Glutamatergic neuron (in vitro differentiated cells): ENCODE measurements at places on chromosomes 12 and 14. TPM values are rescaled to one million over a fixed set of nuclear protein-coding genes. Genes with fewer than 3 reads are reported as not detected.

- no peak for DNase-seq
Measured at GRCh38 chr14:105517096-105517495, 9.3 kb upstream of the TMEM121 start.

GRCh38 chr12:62290846-62291245, 30.6 kb downstream of the USP15 start:
- no peak for DNase-seq

DNA sequence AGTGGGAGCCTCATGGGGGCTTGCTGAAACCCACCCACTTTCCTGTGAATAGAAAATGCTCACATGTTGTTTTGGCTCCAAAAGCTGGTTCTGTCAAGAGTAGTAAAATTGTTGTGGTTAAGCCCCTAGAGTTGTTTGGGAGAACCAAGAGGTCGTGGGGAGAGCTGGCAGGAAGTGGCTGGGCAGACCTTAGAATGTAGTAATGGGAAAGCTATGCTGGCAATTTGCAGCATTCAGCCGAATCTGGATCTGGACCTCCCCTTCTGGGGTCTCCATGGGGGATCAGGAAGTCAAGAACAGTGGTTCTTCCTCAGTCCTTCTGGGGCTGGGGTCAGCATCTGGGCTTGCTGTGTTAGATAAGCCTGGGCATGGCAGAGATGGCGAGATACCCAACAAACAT, 150.6 kb upstream of the TBX3 start:
- no peak for DNase-seq

- no peak for DNase-seq
Measured at GRCh38 chr14:70696026-70696425, 54.3 kb downstream of the TTC9 start.

Gene KRT75
- total RNA-seq = not detected

DNA sequence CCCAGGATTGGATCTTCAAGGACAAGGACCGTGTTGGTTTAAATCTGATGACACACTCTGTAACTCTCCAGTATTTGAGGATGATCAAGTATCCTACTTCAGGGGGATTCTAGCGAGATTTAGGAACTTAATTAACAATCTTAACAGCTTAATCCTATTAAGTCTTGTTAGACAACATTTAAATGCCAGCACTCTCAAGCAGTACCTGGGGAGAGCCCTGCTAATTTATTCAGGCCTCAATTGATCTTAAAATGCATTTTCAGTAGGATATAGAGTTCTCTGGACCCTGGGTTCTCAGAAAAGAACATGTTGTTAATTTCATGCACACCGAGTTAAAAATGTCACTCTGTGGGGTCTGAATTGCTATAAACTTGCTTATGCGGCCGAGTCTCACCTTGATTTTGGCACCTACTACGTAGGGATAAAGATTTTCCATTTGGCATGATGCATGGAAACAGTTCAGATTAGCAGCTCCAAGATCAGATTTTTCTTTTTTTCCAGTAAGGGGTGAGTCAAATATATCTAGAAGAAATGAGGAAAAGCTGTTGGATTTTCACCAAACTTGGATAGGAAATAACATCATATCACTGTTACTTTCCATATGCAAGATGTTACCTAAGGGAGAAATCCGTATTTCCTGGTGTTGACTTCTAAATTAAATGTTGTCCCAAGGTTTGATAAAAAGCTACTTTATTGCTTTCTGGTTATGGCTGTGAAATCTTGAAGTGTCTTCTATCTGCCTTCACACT, 76.1 kb downstream of the SLC24A4 start:
- no peak for DNase-seq

Gene KRT71
- not detected for total RNA-seq

DNA sequence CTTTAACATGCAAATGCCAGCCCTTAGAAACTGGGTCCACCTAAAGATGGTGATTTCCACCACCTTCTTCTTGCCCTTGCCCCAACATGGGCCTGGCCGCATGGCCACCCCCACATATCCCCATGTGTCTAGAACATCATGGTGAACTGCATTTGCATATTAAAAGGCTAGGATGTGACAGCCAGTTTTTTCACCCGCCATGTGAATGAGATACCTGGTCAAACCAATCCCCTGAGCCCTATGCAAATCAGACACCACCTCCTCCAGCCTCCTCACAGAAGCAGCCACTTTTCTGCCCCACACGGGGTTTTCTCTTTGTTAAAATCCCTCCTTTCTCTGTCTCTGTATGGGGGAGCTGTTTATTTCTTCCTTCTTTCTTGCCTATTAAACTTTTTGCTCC, 1322.5 kb downstream of the FSCB start:
- DNase-seq = no peak

Gene OTX2
- total RNA-seq = 18.8 TPM

Gene RNF212B
- not detected for total RNA-seq

DNA sequence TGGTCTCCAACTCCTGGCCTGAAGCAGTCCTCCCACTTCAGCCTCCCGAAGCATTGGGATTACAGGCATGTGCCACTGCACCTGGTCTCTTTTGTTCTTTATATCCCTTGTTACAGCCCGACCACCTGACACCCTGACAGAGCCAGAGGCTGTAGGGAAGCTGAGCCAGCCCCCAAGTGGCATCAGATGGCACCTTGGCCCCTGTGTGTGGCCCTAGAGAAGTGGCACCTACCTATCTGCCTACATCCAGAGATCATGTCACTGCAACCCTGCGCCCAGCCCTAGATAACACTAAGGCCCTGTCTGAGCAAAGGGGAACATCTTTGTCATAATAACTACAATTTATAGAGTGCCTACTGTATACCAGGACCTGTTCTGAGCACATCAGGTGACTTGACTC, 235.0 kb downstream of the AACS start:
- no peak for DNase-seq

DNA sequence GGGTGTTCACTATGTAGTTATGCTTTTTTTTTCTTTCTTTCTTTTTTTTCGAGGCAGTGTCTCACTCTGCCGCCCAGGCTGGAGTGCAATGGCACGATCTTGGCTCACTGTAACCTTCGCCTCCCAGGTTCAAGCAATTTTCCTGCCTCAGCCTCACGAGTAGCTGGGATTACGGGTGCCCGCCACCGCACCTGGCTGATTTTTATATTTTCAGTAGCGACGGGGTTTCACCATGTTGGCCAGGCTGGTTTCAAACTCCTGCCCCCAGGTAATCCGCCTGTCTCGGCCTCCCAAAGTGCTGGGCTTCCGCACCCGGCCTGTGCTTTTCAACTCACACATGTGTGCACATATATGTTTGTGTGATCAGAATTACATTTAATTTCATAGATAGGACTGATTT, 38.9 kb upstream of the AMN start:
- DNase-seq = no peak

DNA sequence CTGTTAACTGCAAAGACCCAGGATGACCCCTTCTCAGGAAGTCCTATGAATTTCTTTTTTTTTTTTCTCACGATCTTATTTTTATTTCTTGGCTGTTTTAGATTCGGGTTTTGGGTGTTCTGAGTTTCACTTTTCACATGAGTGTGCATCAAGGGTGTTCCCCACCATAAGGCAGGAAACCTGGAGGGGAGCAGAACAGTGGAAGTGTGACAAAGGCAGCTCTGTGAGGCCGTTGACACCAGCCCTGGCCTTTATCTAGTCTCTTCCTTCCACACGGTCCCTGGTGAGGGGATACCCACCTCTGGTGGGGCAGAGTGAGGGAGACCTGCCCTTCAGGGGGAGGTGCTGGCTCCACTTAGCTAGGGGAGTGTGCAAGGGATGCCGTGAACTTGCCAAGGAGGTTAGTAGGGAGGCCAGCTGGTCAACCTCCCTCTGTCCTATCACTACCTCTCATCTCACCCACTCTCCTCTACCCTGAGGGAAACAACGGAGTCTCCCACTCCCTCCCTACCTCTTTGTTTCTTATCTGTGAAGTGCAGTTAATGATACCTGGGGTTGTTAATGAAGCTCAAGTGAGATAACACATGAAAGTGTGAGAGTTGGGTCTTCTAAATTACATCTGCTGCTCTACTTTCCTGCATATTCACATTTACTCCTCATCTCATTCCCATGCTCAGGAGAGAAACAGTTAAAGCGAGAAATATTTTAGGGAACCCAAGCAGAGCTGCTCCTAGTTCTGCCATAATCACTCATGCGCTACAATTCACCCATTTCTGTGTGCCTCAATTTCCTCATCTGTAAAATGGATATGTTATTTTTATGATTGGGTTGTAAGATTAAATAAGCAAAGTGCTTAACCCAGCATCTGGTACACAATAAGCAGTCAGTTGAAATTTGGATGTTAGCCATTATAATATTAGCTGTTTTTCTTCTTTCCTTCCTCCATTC, 4.4 kb upstream of the GALNT6 start:
- DNase-seq = no peak

GRCh38 chr12:132021965-132022364, 72.2 kb downstream of the EP400 start:
- no peak for DNase-seq

- no peak for DNase-seq
Measured at GRCh38 chr12:30874455-30875321, 51.9 kb upstream of the TSPAN11 start.

- no peak for DNase-seq
Measured at GRCh38 chr14:58628406-58628805, 9.4 kb upstream of the DACT1 start.

Gene TAC3
- total RNA-seq = 0.74 TPM

GRCh38 chr14:71492346-71492745, 439.9 kb upstream of the RGS6 start:
- DNase-seq = no peak

Gene SALL2
- total RNA-seq = 62.9 TPM

- DNase-seq = no peak
Measured at GRCh38 chr14:68649476-68650189, 143.2 kb downstream of the ZFP36L1 start.

- no peak for DNase-seq
Measured at GRCh38 chr14:59155886-59156285, 32.6 kb upstream of the DAAM1 start.

- DNase-seq = no peak
Measured at GRCh38 chr14:50733494-50733893, 65.4 kb upstream of the SAV1 start.

Gene VDR
- total RNA-seq = not detected

DNA sequence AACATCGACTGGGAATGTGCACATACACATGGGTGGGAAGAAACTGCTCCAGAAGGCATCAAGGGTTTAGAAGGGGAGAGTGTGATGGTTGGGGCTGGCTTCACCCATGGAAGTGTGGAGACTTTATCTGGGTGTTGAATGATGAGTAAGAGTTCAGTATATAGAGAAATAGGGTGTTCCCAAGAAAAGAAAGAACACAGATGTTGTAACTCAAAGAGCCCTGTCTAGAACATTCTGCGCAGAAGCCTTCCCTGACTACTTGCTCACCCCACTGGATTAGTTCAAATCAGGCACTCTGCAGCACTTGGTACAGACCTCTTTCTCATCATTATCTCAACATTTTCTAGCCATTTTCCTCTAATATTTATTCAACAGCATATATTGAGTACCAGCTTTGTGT, 491.7 kb downstream of the SNAPC1 start:
- DNase-seq = no peak

Gene LTBR
- total RNA-seq = not detected

DNA sequence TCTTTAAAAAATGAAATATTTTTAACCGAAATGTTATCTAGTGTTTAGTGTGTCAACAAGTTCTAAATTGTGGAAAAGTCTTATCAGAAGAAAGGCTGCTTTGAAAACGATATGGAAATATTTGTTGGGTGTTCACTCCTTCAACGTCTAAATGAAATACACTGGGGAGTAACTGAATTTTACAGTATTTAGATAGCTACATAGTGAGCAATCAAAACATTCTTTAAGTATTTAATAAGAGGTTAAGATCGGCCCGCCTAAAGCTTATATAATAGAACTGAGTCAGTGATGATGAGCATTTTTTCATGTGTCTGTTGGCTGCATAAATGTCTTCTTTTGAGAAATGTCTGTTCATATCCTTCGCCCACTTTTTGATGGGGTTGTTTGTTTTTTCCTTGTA, 228.3 kb downstream of the RAD51B start:
- no peak for DNase-seq

GRCh38 chr12:70045514-70045913, 197.7 kb upstream of the CNOT2 start:
- no peak for DNase-seq

DNA sequence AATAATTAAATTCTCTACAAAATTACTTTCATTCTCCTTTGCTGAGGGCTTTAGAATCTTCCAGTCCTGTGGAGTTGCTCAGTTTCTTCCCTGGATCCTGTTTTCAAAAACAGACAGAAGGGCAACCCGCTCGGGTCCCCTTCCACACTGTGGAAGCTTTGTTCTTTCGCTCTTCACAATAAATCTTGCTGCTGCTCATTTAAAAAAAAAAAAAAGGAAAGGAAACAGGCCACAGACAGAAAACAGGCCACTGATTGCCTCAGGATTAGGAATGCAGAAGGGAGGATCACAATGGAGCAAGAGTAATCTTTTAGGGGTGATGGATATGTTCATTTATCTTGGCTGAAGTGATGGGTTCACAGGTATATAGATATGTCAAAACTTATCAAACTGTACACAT, 29.5 kb upstream of the HIGD1C start:
- DNase-seq = no peak

GRCh38 chr14:71267007-71267513, 359.8 kb downstream of the PCNX1 start:
- no peak for DNase-seq

Gene BRF1
- total RNA-seq = 54.6 TPM

- DNase-seq = peak; percentile 60
Measured at GRCh38 chr14:87049950-87050349, 943.0 kb downstream of the GALC start.

- no peak for DNase-seq
Measured at GRCh38 chr12:62846491-62846890, 88.5 kb downstream of the PPM1H start.

DNA sequence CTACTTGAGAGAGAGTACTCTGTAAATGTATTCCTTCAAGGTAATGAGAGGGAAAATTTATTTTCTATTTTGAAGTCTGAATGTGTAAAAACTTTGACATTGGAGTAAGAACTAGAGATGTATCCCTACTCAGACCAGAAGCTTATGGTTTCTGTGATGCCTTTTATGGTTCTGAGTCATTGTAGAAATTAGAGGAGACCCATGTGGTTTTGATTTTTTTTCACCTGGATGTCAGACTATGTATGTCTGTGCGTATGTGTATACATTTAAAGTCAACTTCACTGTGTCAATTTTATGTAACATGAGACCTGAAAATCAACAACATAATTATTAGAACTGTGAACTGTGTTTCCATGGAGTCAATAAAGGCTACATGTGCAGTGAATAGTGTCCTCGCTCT, 302.0 kb downstream of the TRHDE start:
- DNase-seq = no peak

GRCh38 chr12:121711361-121712189, 977 bp upstream of the TMEM120B start:
- DNase-seq = no peak
